ENCODE measurements at places on chromosomes 16 and 17.
A peak's percentile ranks its signal among the peaks of the same experiment; 100 is the strongest.

- no peak for DNase-seq
Observed at GRCh38 chr17:78953356-78954350, 26.1 kb downstream of the LGALS3BP start.

GRCh38 chr17:68329331-68329730, 38.0 kb downstream of the ARSG start:
- no peak for DNase-seq

GRCh38 chr17:33113276-33113990, 121.8 kb downstream of the SPACA3 start:
- no peak for DNase-seq

- DNase-seq, result no peak
Observed at GRCh38 chr17:10648956-10649355, 8.2 kb downstream of the MYH3 start.

- DNase-seq, result peak; percentile 56
Observed at GRCh38 chr17:7740481-7741001, 23.0 kb downstream of the DNAH2 start.

DNA sequence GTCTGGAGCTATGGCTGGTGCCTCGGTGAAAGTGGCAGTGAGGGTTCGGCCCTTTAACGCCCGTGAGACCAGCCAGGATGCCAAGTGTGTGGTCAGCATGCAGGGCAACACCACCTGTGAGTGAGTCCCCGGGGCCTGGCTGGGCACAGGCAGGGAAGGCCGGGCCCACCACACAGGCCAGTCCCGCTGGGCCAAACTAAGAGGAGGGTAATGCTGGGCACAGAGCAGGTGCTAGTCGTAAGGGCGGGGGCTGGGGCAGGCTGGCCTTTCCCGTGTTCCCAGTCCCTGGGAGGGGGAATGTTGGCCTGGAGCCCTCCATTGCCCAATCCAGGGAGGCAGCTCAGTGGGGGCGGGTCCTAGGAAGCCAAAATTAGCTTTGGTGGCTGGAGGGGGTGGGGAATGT, 2.5 kb downstream of the KIF1C start:
- no peak for DNase-seq

GRCh38 chr16:9297437-9298113, 206.1 kb downstream of the HAPSTR1 start:
- DNase-seq, result peak; percentile 2

GRCh38 chr17:16954521-16954920, 17.4 kb downstream of the TNFRSF13B start:
- DNase-seq, result no peak

GRCh38 chr16:69351309-69352027, at the start of gene TMED6:
Gene TMED6 (minus strand): TSS chr16:69351786. CDS start chr16:69351753, 33 bp downstream.
- DNase-seq, result no peak

DNA sequence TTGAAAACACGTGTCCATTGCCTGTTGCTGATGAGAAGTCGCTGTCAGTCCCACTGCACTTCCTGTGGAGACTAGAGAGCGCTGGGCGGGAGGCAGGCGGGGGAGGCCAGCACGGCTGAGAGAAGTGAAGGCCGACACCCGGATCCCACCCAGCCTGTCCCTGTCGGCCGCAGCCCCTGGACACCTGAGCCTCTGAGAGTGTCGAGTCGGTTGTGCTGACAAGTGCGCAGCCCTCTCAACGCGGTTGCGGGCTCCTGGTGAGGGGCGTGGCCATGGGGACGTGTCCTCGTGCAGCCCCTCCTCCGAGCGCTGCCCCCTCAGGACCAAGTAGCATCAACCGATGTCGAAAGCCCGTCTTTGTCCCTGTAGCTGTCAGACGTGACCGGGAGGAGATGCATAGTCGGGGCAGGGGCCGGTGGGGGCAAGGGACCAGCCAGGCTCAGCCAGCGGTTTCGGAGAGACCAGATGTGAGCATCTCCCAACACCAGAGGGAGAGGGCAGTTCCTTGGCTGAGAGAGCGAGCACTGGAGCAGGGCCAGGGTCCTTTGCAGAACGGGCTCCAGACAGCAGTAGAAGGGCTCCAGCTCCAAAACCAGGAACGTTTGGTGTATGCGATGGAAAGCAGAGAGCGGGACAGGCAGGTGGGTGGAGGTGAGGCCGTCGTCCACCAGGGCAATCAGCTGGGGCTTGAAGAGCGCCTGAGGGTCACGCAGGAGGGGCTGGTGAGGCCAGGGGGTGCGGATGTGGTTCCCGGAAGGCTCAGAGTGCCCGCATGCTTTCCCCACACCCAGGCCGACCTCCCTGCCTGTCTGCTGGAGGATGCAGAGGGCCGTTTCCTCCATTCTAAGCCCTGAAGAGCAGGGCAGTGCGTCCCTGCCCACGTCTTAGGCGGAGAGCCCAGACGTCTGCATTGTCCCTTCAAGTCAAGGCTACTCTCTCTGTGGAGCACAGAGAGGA, 43.3 kb upstream of the CHMP6 start:
- no peak for DNase-seq

DNA sequence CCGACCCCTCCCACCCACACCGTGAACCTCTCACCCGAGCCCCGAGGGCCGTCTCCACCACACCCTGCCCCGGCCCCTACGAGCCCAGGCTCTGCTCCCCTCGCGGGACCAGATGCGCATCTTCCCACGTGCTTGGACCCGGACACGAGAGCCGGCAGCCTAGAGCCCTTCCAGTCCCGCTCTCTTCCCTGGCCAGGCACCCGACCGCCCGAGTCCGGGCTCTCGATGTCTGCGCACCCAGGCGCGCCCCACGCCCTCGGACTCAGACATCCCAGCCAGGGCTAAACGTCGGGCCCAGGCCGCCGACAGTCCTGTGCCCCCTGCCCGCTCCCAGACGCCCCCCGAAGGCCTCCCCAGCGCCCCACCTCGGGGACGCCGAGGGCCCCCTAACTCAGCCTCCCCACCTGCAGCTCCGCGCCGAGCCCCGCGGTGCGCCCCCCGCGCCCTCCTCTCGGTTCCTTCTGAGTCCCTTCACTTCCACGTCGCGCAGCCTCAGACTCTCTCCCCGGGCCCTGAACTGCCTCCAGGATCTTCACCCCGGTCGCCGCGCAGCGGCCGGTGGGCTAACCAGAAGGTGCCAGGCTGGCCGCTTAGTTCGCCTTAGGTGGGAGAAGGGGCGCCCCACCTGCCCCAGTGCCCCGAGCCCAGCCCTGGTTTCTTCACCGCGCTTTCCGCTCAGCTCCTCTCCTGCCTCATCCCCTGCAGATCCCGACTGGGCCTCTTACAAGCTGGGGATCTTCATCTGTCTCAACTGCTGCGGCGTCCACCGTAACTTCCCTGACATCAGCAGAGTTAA, 688 bp downstream of the ADAP2 start:
- no peak for DNase-seq

DNA sequence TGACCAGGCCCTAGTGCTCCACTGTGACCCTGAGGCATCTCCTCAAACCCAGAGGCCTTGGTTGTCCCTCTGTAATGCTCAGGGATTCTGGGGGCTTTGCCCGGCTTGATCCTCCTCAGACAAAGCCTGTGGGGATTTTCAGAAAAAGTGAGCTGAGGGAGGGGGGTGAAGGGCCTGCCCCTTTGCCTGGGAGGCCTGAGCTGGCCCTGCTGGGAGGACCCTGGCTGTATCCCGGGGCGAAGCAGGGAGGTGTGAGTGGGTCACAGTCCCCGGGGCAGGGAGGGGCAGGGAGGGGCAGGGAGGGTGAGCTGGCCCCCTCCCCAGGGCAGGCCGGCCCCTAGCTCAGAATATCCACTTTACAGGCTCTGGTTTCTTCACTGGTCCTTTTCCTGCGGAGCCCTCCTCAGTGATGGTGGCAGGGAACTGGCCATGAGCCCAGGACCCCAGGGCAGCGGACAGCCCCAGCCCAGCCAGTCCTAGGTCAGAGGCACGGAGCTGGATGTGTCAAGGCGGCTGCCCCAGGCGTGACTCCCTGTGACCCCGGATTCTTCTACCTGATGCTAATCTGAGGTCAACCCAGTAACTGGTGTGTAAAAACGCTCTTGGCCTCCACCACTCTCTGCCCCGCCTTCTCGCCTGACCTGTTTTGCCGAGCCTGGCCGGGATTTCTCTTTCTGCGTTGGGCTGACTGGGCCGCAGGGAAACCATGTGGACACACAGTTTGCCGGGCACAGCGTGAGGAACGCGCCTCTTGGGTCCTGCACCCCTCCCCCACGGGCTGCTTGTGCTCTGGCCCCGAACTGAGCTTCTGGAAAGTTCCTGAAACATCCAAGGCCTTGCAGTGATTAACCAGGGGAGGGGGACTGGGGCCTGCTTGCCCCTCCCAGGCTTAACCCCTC, 5.8 kb upstream of the FASN start:
- DNase-seq, result no peak

GRCh38 chr17:83182620-83183101, 103.3 kb downstream of the METRNL start:
- DNase-seq, result no peak

DNA sequence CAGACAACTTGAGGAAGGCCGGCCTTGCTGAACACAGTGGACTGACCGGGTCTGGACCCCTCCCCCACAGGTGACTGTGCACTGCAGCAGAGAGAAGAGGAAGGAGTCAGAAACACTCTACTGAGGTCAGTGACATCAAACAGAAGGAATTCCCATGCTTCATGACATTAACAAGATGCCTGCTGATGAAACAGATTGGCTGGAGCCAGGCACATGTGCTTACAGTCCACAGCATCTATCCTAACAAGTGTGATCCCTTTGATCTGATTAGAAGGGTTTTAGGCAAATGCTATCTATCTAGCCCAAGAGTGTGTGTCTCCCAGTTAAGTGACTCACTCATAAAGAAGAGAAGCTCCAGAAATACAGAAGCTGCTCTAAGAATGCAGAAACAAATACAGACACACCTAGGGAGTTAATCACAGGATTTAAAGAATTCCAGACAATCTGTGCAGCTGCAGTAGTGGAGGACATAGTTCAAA, 90.2 kb downstream of the SYCE1L start:
- no peak for DNase-seq

GRCh38 chr17:69539781-69540319, 125.4 kb downstream of the MAP2K6 start:
- DNase-seq, result peak; percentile 73

- no peak for DNase-seq
Observed at GRCh38 chr16:24980077-24980793, 34.9 kb downstream of the ARHGAP17 start.

GRCh38 chr17:67218385-67218950, 26.5 kb downstream of the HELZ start:
- no peak for DNase-seq

- DNase-seq, result no peak
Observed at GRCh38 chr17:49414271-49414621, 436 bp downstream of the PHB1 start.

- peak; percentile 65 for DNase-seq
Observed at GRCh38 chr17:81484195-81484979, 28.2 kb downstream of the ACTG1 start.

DNA sequence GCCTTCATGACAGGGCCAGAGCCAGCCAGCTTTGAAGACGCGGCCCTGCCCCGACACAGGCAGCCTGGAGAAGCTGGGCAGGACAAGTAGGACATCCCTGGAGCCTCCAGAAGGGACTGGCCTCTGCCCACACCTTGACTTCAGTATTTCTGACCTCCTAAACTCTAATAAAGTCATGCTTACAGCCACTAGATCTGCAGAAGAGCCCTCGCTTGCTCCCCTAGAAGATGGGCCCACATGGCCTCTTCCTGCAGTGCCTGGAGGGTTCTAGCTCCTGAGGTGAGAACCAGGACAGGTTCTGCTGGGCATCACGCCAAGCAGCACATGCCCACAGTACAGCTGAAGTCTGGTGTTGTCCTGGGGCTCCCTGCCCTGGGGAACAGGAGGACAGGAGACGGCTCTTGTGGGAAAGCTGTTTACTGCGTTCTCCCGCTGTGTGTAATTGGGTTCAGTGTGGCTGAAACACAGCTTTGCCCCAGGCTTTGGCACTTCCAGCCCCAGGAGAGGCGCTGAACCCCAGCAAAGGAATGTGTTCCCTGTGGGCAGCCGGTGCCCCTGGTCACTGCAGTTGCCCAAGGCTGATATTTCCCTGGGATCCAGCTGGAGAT, 2.6 kb downstream of the APRT start:
- DNase-seq, result no peak

- no peak for DNase-seq
Observed at GRCh38 chr17:81844887-81845286, 10.0 kb upstream of the PPP1R27 start.

GRCh38 chr16:49564496-49565229, 191.1 kb downstream of the C16orf78 start:
- DNase-seq, result no peak

DNA sequence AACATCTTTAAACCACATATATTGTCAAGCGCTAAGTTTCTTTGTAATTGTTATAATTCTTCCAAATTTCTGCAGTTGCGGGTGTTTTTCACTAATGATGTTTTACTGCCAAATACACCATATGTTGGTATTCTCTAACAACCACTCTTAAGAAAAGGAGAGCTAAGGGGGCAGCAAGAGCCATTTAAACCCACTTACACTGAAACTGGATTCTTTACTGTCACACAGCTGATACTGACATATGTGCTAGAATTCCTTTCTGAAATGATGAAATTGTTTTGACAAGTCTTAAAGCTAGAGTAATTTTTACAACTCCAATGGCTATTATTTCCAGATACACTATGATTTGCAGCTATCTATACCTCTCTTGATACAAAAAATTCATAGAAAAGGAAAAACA, 483.1 kb downstream of the CDH11 start:
- DNase-seq, result no peak

- no peak for DNase-seq
Observed at GRCh38 chr17:30352240-30352814, 18.5 kb upstream of the TMIGD1 start.

DNA sequence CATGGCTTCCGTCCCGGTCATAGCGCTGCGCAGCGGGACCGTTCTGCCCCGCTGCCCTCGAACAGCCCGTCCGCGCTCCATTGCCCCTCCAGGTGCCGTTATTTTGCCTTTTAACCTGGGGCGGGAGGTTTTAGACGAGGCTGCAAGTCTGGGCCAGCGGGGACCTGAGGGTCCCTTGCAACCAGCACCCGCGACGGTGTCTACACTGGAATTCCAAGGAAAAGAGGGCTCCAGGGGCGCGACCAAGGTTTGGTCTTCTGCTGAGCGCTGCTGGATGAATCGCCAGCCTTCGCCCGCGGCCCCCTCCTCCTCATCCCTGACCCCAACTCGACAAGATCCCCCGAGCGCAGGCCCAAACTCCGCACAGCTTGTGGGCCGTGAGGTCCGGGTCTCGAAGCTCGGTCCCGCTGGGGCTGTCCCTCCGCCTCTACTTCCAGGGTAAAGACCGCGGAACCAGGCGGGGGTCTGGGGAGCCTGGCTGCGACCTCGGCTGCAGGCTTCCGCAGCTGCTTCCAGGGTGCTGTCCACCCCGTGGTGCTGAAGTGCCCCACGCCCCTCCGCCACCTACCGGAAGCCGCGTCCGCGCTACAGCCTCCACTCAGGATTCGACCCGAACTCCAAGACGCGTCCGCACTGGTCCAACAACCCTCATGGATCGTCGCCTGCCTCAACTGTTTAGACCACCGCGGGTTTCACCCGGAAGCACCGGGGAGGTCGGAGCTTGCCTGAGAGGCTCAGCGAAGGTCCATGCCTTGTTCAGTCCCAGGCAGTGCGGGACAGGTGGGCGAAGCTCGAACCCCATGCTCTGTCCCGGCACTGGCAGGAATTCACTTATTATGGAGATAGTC, 10.1 kb upstream of the CA4 start:
- DNase-seq, result no peak

- no peak for DNase-seq
Observed at GRCh38 chr17:65193305-65193704, 56.1 kb downstream of the RGS9 start.

Measured in NCI-H748 treated with DMSO at 0.1 percent for 48 hours (cell line).